ENCODE measurements at places on chromosomes 12 and 14. TPM values are rescaled to one million over a fixed set of nuclear protein-coding genes. Genes with fewer than 3 reads are reported as not detected.

The TAS2R8 gene
- not detected for total RNA-seq

DNA sequence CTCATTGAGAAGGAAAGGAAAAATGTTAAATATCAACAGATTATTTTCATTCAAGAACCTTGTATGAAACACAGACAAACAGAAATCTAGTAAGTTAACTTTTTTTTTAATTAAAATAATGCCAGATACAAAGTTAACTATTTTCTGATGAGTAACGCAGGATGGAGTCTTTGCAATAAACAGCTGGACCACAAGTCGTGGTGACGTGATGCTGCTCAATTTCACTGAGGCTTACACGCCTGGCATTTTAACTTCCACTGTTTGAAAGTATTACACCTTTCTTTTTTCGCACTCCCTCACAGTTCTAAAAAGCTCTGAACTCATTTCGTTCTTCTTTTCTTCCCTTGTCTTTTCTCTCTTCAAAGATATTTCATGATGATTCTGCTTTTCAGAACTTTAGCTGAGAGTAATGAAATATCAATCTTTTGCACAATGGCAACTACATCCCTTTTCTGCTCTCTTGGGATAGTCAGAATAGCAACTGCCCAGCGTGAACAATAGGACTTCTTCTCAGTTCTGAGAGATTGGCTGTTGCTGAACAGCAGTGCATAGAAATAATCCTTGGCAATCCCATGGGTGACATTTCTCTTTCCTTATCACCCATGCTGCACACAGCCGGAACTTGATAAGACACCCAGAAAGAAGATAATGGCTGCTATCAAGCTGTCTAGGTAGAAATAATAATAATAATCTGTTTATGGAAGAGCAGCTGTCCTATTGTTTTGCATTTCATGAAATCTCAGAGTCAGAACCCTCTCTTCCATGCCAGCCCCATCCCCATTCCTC lies 160.5 kb downstream of the BTG1 start:
- DNase-seq, result no peak

The ERBB3 gene
- 2.9 TPM for total RNA-seq

GRCh38 chr12:15530361-15530760 lies 208.1 kb downstream of the PTPRO start:
- no peak for DNase-seq

GRCh38 chr12:5226581-5226980 lies 182.9 kb downstream of the KCNA5 start:
- DNase-seq, result no peak

- DNase-seq, result no peak
Measured at GRCh38 chr12:96210376-96211055, 16.3 kb downstream of the ELK3 start.

The SEC23A gene
- total RNA-seq, result 89.9 TPM

GRCh38 chr12:123043536-123044001 lies 63.1 kb downstream of the ARL6IP4 start:
- no peak for DNase-seq

- no peak for DNase-seq
Measured at GRCh38 chr14:96710060-96710666, 87.0 kb upstream of the VRK1 start.

- no peak for DNase-seq
Measured at GRCh38 chr14:31419967-31420318, 407 bp downstream of the HEATR5A start.

The PPHLN1 gene
- 42.7 TPM for total RNA-seq

DNA sequence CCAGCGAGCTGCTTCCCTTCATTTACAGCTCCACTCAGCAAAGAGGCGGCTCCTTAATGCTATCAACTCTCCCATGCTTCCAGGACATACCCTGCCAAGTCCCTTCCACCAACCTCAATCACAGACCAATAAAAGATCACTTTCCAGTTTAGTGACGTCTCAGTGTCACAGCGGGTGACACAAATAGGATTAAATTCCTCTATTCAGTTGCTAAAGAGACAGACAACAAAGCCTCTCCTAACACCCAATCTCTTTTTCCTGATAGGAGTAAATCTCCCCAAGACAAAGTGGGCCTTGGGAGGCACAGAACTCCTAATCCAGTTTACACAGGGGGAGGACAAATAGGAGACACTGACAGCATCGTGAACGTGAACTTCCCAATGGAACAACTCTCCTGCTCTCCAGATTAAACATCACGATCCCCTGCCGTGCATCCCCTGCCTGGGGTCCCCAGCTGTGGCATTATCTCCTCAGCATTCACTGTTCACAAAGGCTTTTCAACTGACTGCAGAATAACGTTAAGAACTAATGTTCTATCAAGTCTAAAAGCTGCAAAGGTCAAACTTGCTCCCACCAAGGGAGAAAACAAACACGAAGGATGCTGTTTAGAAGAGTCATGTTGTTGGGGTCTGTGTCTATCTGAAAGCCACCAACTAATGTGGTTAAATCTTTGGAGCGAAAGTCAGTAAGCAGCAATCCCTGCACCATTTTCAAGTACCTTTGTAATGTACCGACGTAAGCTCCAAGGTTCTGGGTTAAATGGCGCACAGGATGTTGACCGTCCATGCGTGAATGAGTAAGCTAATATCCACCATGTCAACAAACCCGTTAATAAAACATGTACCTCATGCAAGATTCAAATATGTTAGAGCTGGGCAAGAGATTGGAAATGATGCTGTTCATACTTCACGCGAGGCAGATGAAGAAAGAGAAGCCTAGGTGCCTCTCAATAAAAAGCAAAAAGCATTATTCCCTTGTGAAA lies 31.5 kb downstream of the TMEM132D start:
- DNase-seq, result no peak

- DNase-seq, result no peak
Measured at GRCh38 chr12:58530742-58531062, 389.6 kb downstream of the LRIG3 start.

- DNase-seq, result no peak
Measured at GRCh38 chr12:58919231-58920101, 838 bp downstream of the LRIG3 start.

The AQP5 gene
- not detected for total RNA-seq

DNA sequence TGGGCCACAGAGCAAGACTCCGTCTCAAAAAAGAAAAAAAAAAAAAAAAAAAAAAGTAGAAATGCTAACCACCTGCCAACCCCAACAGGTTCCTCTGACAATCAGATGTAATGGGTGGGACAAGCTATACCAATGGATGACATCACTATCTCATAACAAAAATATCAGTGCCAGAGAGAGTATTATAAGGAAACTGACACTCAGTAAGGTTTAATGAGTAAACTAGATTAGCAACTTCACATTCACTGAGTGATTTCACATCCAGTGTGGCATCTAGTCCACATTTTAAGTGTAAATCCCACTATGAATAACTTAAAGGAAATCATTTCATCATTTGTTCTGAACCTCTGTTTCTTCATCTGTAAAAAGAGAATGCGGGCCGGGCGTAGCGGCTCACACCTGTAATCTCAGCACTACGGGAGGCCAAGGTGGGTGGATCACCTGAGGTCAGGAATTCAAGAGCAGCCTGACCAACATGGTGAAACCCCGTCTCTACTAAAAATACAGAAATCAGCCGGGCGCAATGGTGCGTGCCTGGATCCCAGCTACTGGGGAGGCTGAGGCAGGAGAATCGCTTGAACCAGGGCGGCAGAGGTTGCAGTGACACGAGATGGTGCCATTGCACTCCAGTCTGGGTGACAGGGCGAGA lies 1.8 kb downstream of the SART3 start:
- DNase-seq, result no peak

GRCh38 chr14:60544659-60545058 lies 35.7 kb downstream of the SIX6 start:
- no peak for DNase-seq

DNA sequence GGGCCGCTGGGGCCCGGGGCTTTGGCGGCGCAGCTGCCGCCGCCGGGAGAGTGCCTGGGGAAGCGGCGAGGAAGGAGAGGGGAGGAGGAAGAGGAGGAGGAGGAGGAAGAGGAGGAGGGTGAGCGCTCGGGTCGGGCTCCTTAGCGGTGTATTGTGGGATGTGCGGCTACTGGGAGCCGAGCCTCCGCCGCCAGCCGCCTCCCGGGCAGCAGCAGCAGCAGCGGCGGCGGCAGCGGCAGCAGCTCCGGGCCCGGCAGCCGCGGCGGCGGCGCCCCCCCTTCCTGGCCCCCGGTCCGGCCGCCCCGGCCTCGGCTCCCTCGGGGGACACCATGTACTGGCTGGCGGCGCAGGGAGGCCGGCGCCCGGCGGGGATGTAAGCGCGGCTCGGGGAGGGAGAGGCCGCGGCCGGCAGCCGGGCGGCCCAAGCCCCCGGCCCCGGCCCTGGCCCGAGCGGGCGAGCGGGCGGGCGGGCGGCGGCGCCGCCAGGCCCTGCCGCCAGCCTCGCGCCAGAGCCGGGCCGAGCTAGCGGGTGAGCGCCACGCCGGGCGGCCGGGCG lies at the start of gene SETD1B:
TSS of gene SETD1B (plus strand) at position 149 of the 556 bp plus-strand sequence. CDS start 729 bp downstream, outside the sequence.
- no peak for DNase-seq

DNA sequence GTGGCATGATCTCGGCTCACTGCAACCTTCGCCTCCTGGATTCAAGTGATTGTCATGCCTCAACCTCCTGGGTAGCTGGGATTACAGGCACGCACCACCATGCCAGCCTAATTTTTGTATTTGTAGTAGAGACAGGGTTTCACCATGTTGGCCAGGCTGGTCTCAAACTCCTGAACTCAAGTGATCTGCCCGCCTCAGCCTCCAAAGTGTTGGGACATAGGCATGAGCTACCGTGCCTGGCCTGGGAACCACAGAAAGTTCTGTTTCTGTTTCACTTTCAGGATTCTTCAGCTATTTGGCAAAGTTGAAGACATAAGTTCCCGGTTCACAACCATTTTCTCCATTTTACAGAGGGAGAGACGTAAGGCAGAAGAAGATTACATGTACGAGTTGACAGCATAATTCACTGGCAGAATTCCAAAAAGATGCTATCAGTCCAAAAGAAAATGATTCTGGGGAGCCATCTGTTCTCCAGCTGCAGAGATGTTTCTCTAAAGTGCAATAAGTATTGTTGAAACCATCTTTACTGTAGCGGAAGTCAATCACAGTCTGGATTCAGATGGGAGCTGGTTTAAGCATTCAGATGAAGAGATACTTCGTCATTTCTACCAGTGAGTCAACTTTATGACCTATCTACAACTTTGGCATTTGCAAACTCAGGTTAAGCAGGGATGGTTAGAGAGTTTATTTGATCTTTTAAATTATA lies 8.1 kb upstream of the RNF34 start:
- no peak for DNase-seq

The C14orf39 gene
- total RNA-seq, result not detected

The KCNH5 gene
- total RNA-seq, result 6.2 TPM

DNA sequence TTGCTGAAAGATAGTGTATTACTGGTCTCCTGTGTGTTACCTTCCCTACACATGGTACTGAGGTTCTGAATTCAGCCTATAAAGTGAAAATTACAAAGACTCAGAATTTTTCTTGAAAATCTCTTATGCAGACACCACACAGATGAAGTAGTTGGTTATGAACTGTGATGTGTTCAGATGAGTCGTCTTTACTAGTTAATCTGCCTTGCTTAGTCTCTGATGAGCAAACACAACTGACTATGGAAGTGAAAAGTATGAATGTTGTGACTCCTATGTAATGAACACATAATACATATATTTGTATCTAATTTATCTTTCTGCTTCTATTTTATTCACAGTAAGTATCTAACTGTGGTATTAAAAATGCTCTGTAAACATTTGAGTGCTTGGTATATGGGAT lies 4.7 kb downstream of the MTERF2 start:
- no peak for DNase-seq

- DNase-seq, result no peak
Measured at GRCh38 chr14:52119030-52119429, 50.2 kb upstream of the NID2 start.

DNA sequence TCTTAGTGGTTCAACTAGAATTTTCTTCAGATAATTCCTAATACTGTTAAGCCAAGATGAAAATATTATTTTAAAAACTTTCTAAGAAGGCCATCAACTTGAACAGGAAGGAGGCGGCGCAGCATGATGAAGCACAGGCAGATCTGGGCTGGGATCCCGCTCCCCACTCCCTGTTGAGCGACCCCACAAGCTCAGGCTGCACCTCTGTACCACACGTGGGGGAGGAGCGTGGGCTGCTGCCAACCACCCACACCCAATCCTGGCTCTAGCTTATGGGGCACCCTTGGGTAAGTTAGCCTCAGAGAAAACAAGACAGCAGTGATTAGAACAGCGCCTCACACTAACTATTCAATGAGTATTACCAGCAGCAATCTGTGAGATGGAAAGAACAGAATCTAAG lies 6.0 kb downstream of the MTERF2 start:
- no peak for DNase-seq

The ABHD12B gene
- total RNA-seq, result 2.5 TPM

The GEMIN2 gene
- total RNA-seq, result 9.5 TPM

The NPFF gene
- not detected for total RNA-seq

The CS gene
- total RNA-seq, result 185 TPM

The TRIM9 gene
- total RNA-seq, result 1.1 TPM

Data from omental fat pad (tissue), 4 donors.